Lung (tissue), 17 donors: ENCODE measurements at places on chromosomes 11 and 22. TPM values are rescaled to one million over a fixed set of nuclear protein-coding genes. Genes with fewer than 3 reads are reported as not detected.

Gene CBLIF
- polyA plus RNA-seq, result not detected

Gene PTPN5
- not detected for polyA plus RNA-seq

Gene KCNJ5
- polyA plus RNA-seq, result 2.2 TPM

Gene RPS6KB2
- 55.7 TPM for polyA plus RNA-seq

Gene KLHL35
- 0.62 TPM for polyA plus RNA-seq

Gene SEPTIN5
- polyA plus RNA-seq, result 10.4 TPM

Gene HEPN1
- not detected for polyA plus RNA-seq

Gene PDHX
- 18.5 TPM for polyA plus RNA-seq

Gene INS
- 1.2 TPM for polyA plus RNA-seq

Gene ALG9
- polyA plus RNA-seq, result 11.4 TPM

Gene TUG1
- 24.3 TPM for polyA plus RNA-seq

Gene SAA4
- 0.39 TPM for polyA plus RNA-seq

Gene ALDH3B1
- polyA plus RNA-seq, result 107 TPM

Gene GNAZ
- polyA plus RNA-seq, result 0.77 TPM

Gene OR8D4
- not detected for polyA plus RNA-seq

Gene SLC37A2
- 10.4 TPM for polyA plus RNA-seq

Gene RIMBP3B
- 0.08 TPM for polyA plus RNA-seq
